ENCODE measurements at places on chromosomes 6 and 20.

GRCh38 chr20:33311011-33311410 is 28.0 kb downstream of the BPIFB1 start:
- no peak for DNase-seq

GRCh38 chr6:147859071-147859470 is 350.6 kb downstream of the SAMD5 start:
- DNase-seq: no peak

- no peak for DNase-seq
These were observed 27.5 kb downstream of the SUN5 start for GRCh38 chr20:32976746-32977145.

- no peak for DNase-seq
These were observed 113.6 kb upstream of the IFNGR1 start for GRCh38 chr6:137332637-137333280.

GRCh38 chr20:362271-363254 is 15.7 kb downstream of the NRSN2 start:
- no peak for DNase-seq

All from activated CD8-positive, alpha-beta memory T cell treated with anti-CD3 and anti-CD28 coated beads for 1 hour (primary cell).